Stimulated activated CD8-positive, alpha-beta memory T cell treated with anti-CD3 and anti-CD28 coated beads, Interleukin-7, amount 100 ng/mL, for 4 hours (primary cell): ENCODE measurements at places on chromosomes 12 and 14.
A peak's percentile ranks its signal among the peaks of the same experiment; 100 is the strongest.

GRCh38 chr14:34452258-34452822, 9.7 kb downstream of the SPTSSA start:
- no peak for DNase-seq

DNA sequence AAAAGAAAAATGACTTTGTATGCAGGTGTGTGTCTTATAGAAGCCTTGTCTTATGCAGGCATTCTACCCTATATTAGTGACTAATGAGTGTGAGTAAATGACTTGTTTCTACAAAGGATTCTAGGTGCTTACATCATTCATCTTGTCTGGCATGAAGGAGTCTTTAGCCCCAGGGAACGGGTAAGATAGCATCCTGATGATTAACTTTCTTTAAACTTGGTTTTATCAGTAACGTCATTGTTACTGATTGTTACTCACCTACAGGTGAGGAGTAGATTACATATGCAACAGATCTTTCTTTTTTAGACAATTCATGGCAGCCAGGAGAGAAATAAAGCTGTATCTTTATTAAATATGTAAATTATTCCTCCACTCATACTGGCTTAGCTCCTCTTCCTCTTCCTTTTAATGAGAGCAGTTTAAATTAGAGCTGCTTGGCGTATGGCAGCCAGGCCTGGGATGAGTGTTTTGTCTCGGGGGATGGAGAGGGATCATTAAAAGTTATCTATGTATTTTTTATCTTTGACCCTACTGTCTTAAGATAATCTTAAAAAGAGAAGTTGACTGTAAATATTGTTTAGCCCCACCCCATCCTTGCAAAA, 57.2 kb upstream of the ATP2A2 start:
- no peak for DNase-seq

DNA sequence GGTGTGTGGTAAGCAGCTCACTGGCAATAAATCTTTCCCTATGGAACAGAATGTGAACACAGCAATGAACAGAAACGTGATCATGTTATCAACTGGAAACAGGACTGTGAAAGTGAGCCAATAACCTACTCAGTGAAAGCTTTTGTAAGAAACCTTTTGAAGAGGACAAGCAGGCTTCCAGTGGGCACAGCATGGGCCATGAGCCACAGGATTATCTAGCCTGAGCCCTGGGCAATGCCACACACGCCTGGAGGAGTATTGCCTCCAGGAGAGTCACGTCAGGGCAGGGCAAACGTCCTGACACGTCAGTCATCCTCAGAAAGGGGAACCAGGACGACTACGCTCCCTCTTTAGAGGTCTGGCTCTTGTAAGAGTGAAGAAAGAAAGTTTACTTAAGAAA, 32.3 kb downstream of the NRDE2 start:
- no peak for DNase-seq

DNA sequence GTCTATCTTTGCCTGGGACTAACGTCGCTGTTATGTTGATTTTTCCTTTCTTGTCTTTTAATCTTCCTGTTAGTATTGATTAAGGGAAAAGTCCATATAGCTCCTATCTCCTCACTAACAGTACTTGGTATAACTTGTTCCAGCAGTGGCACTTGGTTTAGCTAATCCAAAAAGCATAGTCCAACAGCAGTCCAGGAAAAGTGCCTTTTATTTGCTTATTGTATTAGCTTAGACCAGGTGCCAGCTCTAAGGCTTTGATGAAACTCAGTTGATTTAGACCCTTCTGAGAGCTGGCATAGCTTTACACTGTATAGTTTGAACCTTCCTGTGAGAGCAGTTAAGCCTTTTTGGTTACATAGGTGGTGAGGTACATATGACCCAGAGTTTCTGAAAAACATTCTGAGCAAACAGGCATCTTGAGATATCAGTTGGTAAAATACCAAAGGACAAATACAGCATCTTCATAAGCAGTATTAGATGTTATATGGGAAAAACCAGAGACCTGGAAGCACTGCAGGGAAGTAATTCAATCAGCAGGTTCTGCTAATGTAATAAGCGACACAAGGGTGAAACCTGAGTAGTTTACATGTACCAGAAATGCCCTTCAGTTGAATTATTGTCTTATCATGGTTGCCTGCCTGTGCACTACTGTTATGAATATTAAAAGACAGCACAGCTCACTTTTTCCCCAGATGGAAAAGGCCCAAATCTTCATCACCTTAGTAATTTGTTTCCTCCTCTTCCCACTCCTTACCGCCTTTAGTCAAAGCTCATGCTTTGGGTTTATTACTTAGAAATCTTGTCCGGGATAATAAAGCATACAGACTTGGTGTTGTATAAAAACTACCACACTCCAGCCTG, 13.0 kb downstream of the PELI2 start:
- DNase-seq: no peak

- DNase-seq: no peak
Observed at GRCh38 chr12:38385486-38385885, 68.9 kb downstream of the ALG10B start.

DNA sequence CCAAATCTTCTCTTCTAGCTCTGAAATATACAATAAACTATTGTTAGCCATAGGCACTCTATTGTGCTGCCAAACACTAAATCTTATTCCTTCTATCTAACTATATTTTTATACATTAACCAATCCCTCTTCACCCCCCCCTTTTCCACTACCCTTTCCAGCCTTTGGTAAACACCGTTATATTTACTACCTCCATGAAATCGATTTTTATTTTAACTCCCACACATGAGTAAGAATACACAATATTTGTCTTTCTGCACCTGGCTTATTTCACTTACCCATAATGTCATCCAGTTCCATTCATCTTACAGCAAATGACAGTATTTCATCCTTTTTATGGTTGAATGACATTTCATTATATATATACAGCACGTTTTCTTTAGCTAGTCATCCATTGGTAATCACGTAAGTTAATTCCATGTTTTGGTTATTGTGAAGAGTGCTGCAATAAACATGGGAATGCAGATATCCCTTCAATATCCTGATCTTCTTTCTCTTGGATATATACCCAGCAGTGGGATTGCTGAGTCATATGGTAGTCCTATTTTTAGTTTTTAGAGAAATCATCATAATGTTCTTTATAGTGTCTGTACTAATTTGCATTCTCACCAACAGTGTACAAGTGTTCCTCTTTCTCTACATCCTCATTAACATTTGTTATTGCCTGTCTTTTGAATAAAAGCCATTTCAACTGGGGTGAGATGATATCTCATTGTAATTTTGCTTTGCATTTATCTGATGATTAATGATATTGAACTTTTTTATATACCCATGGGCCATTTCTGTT, 34.2 kb upstream of the PLBD1 start:
- no peak for DNase-seq

DNA sequence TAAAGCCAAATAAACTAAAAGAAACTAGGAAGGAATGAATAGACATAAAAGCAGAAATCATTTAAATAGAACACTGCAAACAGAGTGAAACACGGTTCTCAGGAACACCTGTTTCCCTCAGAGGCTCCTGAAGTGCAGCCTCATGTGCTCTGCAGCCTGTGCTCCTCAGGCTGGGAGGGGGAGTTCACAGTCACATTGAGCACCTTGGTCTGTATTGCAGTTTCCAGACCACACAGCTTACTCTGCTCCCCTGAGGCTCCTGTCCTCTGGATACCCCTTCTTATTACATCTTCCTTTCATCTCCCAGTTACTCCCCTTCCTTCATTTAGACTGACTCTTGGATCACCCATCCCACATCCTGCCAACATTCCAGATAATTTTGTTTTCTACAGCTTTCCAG, 49.7 kb upstream of the DCD start:
- DNase-seq: no peak

GRCh38 chr12:104510873-104511440, 54.2 kb downstream of the CHST11 start:
- no peak for DNase-seq

DNA sequence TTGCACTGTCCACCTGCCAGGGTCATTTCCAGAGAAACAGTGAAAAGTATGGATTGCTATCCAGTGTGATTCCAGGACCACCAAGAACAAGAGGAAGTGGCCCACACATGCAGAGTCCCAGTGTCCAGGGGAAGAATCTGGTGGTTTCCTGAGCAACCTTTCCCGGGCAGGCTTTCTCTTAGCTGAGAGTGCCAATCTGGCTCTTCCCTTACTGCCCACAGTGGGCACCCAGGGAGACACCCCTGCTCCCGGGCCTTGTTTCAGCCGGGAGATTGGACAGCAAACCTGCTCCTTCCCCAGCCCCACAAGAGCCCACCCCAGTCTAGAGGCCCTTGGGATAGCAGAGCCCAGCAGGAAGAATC, 62.1 kb downstream of the VWF start:
- DNase-seq: no peak

DNA sequence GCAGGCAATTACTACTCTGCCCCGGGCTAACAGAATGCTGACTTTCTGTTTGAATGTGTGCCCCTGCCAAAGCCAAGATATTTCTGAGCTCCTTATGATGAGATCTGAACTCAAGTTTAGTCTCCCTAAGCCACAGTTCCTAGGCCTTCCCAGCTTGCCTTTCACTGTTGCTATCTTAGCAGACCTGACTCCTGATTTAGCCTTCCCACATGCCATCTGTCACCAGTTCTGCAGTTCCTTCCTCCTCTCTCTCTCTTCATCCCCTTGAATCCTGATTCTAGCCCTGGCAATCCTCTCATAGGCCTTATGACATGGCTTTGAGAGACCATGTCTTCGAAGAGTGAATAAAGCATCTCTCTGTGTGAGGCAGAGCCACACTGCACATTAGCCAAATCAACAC, 12.5 kb upstream of the SAMD4A start:
- DNase-seq: no peak

DNA sequence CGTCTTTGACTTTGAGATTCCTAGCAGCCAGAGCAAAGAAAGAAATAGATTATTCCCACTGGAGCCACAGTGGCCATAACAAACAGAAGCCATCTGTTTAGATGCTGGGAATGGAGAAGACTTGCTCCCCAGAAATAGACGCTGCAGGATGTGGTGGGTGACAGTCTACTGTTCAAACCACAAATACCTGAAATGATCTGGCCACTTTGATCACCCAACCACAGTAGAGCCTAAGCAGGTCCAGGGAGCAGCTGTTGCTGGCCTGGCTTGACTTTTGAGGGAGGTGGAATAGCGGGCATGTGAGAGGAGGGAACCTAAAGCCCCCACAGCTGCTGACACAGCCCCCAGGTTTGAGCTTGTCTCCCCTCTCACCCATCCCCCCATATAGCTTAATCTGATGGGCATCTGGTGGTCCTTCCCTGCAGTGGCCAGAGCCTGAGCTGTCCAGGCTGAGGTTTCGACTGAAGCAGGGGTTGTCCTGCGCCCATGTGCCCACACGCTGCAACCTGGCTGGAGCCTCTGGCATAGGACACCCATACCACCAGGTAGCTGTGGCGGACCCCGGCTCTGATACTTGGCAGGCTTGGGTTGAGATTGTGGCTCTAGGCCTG, 38.7 kb downstream of the SH2B3 start:
- no peak for DNase-seq

DNA sequence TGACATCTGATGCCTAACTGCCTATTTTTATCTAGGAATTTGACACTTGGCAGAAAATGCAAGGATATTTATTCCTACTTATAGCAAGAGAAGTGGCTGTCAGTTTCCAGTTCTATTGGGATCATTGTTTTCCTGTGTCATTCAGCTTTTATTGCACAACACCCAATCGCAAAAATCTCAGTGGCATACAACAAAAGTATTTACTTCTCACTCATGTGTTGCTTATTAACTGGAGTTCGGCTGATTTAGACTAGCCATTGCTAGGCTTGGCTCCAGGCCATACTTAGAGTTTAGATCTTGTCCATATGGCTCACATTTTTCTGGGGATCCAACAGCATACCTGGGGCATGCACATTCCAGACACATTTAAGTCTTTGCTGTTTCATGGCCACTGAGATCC, 218.6 kb upstream of the SYT1 start:
- no peak for DNase-seq

GRCh38 chr12:47995981-47996401, 8.3 kb downstream of the COL2A1 start:
- DNase-seq: no peak

GRCh38 chr12:100248886-100249285, 18.0 kb downstream of the DEPDC4 start:
- DNase-seq: no peak

DNA sequence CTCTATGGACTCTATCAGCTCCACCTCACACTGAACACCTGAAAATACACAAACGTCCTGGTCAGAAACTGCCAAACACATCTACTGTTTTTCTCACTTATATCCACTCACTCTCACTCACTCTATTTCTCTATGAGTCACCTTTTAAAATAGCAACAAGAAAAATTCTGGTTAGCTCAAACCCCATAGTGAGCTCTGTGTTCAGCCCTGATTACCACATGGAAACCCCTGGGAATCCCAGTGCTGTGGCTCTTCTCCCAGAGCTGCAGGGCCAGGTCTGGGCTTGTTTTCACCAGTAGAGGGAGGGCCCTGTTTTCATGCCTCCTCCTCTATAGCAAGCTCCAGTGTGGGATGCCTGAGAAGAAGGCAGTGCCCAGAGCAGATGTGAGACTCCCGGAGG, 1126.1 kb downstream of the TMEM121 start:
- DNase-seq: no peak

DNA sequence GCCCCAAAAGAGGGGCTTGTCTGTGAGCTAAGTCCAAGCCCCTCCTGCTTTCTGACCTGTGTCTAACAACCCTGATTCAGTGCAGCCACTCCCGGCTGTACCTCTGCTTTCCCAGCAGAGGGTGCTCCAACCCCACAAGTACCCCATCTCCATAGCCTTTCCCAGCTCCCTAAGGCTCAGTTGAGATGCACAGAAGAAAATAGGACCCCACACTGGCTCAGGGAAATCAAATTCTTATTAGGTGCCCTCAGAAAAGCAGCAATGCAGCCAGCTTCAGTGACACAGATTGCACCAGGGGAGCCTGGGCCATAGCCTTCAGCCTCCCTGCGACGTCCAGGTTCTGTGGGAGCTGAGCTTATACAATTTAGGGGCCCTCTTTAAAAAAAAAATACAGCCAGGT, 49.9 kb downstream of the LRRC74A start:
- no peak for DNase-seq

GRCh38 chr12:118055144-118055557, 5.8 kb downstream of the WSB2 start:
- peak; percentile 41 for DNase-seq

- no peak for DNase-seq
Observed at GRCh38 chr14:65164068-65164824, 61.9 kb upstream of the MAX start.

DNA sequence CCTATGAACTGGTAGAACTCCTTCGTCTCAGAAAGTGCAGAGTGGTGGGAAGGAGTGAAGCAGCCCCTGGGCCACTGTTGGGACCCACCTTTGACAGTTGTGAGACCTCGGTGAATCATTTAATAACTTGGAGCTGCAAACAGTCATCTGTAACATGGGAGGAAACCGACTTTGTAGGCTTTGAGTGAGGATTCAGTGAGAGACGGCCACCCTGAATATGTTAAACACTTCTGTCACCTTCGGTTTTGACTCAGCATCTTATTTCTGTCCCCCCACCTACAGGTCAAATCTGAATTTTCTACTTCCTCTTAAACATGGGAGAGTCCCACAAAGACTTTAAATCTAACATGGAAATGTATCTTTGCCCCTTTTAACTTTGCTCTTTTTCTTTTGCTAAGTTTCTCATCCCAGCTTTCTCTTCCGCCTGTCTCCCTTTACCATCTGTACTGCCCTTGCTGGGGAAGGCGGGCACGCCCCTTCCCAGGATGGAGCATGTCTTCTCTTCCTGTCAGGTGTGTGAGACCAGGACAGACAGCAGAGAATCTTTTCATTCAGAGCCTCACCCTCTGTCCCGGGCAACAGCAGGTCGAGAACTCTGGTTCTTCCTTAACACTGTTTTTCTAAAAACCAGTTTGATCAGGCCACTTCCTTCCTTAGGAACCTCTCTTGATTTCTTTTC, 37.1 kb downstream of the ZC3H14 start:
- DNase-seq: no peak
